T-cell (primary cell): ENCODE measurements at places on chromosomes 4 and X. TPM values are rescaled to one million over a fixed set of nuclear protein-coding genes. Genes with fewer than 3 reads are reported as not detected.

The UGT2B11 gene
- not detected for total RNA-seq

GRCh38 chr4:21420166-21420565 is 528.4 kb downstream of the KCNIP4 start:
- no peak for DNase-seq

The PNMA6A gene
- 0.43 TPM for total RNA-seq

The ARX gene
- total RNA-seq, result not detected

GRCh38 chr4:120003193-120003592 is 63.5 kb downstream of the MAD2L1 start:
- no peak for DNase-seq

DNA sequence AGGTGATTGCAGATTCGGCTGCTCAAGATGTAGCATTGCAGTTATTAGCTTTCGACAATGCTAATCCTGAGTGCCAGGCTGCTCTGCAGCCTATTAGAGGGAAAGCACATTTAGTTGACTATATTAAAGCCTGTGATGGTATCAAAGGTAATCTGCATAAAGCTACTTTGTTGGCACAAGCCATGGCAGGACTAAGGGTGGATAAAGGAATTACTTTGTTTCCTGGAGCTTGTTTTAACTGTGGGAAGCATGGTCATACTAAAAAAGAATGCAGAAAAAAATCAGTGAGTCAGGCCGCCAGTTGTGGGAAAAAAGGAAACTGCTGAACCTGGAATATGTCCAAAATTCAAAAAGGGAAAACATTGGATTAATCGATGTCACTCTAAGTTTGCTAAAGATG is 154.9 kb upstream of the TECRL start:
- no peak for DNase-seq

The TBX22 gene
- total RNA-seq, result not detected

The STATH gene
- total RNA-seq, result not detected

GRCh38 chr4:1465173-1466033 is 59.2 kb upstream of the NKX1-1 start:
- DNase-seq, result no peak

- no peak for DNase-seq
Measured at GRCh38 chr4:56106180-56107147, 157.7 kb downstream of the CEP135 start.

- DNase-seq, result no peak
Measured at GRCh38 chr4:152401424-152401823, 134.5 kb downstream of the FBXW7 start.

- no peak for DNase-seq
Measured at GRCh38 chr4:113078066-113078465, 28.6 kb downstream of the ANK2 start.

- no peak for DNase-seq
Measured at GRCh38 chr4:99117876-99118693, 26.0 kb downstream of the ADH4 start.

DNA sequence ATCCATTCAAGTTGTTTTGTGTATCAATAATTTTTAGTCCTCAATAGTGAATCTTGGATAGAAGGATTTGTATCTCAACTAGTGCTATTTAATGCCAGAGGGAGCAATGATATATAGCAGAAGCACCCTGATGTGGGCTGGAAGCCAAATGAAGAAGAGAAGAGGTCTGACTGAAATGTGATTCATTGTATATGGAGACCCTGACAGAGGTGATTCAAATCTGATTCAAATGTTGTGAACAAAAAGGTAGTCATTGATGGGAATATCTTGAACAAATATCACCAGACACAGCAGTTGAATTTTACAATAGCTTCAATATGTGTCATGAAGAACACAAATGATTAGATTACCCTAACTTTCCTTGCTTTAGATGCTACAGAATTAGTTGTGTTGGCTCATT is 27.5 kb upstream of the SULT1B1 start:
- no peak for DNase-seq

DNA sequence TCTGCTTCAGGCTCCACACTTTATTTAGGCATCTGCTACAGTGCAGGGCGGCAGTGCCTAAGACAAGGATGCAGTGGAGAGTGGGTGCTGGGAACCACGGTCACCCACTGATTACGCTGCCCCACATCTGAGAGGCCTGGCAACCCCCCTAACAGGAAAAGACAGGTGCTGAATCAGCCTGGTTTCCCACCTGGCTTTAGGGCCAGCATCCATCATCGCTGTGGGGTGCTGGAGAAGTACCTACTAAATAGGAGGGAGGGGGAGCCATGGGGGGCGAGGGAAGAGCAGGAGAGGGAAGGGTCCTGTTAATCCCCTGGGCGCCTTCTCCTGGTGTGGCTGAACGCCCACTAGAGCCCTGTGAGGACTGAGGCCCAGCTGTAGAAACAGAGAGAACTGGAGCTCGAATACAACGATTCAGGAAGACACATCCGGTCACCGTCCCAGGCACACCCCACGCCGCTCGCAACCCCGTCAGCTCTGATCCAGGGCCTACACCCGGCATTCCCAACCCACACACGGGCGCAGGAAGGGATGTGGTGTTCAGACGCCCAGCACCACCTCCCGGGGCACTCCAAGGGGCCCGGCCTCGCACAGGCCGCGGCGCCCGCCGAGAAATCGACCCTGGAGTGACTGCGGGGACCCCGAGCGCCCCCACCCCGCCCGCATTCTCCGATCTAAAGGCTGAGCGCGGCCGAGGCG is 554 bp downstream of the DCTD start:
- DNase-seq, result no peak

The DOK7 gene
- total RNA-seq, result 0.22 TPM

GRCh38 chr4:141352909-141353525 is 132.3 kb downstream of the ZNF330 start:
- DNase-seq, result no peak
